Fibroblast of skin of back (primary cell): ENCODE measurements at places on chromosomes 3 and 15.
A peak's percentile ranks its signal among the peaks of the same experiment; 100 is the strongest.

GRCh38 chr3:169348929-169349621 lies 314.4 kb downstream of the MECOM start:
- peak; percentile 7 for DNase-seq

DNA sequence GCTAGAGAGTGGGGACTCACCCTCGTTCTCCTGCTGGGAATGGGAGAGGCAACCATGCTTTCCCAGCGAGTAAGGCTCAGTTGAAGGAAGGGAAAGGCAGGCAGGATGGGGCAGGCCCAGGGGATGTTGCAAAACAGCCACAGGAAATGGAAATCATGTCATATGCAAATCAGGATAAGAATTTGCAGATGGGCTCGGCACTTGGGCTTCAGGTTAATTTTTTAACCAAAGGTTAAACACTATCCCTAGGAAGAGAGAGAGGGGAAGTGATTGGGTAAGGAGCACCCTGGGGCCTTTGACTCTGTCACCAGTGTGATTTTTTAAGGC lies 14.6 kb upstream of the PLA2G4E start:
- DNase-seq = peak; percentile 14

GRCh38 chr3:14206548-14207177 lies 28.0 kb downstream of the LSM3 start:
- no peak for DNase-seq

DNA sequence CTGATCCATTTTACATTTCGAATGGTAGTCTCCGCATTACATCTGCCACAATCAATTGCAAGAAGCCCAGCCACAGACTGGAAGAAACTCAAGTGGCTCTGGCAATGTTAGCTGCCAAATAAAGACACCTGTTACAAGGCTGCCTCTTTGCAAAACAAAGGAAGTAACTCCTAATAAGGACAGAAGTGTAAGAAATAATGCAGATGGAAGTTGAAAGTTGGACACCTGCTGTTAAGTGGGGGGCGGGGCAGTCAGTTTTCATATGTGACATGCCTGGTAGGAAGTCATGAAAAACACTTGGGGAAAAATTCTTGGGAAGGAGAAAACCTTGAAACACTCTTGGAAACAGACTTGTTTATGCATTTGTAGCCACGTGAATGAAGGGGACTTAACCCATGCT lies 54.1 kb upstream of the ATP2C1 start:
- DNase-seq = no peak

DNA sequence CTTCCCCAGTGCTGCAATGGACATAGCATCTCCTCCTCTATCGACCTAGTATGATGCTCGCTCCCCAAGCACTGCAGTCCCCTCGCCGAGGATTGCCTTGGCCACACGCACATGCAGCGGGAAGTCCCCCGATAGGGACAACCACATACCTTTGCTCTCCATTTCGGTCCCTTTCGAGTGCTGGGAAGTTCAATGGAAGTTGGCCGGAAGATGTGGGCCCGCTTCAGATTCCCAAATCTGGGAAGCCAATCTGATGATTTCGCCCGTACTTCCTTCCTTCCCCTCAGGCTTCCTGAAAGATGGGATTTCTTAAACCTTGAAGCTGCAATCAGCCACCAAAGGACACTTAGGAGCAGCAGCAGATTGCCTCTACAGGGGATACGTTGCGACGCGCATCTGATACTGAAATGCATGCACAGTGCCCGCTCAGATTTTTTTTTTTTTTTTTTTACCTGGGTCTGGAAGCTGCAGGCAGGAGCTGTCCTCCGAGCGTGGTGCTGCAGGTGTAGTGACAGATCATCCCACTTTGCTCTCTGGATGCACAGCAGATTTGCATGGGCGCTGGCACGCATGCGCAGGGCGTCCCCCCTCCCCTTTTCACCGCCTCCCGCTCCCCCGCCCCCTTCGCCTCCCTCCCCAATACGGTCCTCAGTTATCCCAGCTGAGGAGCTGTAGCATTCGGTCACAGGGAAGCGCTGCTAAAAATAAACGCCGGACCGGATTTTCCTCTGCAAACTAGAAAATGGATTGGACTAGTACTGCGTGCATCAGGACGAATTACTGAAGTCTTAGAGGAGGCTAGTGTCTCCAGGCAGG lies at the start of gene FGF12:
Gene FGF12, minus strand, starts transcription at position 510 of the 816 bp plus-strand sequence.
- peak; percentile 35 for DNase-seq

GRCh38 chr3:182925330-182925943 lies 54.9 kb downstream of the DCUN1D1 start:
- DNase-seq = peak; percentile 31

GRCh38 chr3:104291878-104292277 lies 1074.8 kb upstream of the ALCAM start:
- DNase-seq = peak; percentile 10

- no peak for DNase-seq
Measured at GRCh38 chr3:57577801-57578200, 19.3 kb downstream of the ARF4 start.

GRCh38 chr3:14133188-14133800 lies 8.4 kb downstream of the TMEM43 start:
- no peak for DNase-seq

DNA sequence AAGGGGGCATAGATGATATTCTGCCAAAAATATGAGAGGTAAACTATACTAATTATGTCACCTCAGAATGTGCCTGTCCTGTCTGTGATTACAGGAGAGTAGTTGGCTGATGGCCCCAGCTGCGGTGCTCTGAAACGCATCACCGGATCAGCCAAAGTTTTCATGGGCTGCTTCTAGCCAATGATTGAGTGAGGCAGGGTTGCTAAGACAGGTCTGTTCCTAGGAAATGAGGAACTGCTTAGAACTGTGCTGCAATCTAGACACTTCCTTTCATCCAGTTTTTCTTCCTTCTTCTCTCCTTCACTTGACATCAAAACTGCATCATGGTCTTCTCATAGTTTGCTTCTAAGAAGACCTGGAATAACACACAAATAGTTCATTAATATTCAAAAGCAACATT lies 124.0 kb downstream of the KCNH8 start:
- no peak for DNase-seq

DNA sequence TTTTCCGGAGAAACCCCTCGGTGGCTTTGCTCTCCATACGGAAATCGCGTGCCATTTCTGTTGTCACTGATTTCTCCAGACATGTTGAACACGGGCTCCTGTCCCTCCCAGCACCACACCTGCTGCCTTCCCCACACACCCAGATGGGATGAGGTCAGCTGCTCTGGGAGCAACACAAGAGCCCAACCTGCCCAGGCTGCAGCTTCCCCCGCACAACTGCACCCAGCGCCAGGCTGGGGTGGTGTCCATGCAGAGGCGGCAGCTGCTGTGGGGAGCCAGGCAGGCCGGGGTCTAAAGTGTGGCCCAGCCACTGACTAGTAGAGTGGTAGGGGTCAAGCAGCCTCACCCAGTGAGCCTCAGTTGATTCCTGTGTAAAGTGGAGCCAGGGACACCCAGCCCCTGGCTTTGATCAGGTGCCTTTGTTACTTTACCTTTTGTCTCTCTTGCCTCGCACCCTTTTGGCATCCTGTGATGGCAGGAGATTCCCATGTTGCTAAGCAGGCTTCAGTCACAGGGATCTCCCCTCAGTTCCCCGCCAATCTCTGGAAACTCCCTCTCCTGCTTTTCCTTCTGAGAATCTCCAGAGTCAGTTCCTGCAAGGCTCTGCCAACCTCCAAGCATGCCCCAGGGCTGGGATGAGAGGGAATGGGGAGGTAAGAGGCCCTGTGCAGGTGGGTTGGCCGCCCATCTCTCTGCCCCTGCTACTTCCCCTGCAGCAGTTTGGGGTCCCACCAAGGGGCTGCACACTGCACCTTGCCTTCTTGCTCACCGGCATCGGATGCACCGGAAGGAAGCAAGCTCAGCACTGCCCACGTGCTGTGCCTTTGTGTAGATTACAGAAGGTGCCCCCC lies 91.8 kb upstream of the ALDH1A3 start:
- DNase-seq = no peak

GRCh38 chr3:52099001-52099401 lies 42.6 kb upstream of the DUSP7 start:
- DNase-seq = no peak

DNA sequence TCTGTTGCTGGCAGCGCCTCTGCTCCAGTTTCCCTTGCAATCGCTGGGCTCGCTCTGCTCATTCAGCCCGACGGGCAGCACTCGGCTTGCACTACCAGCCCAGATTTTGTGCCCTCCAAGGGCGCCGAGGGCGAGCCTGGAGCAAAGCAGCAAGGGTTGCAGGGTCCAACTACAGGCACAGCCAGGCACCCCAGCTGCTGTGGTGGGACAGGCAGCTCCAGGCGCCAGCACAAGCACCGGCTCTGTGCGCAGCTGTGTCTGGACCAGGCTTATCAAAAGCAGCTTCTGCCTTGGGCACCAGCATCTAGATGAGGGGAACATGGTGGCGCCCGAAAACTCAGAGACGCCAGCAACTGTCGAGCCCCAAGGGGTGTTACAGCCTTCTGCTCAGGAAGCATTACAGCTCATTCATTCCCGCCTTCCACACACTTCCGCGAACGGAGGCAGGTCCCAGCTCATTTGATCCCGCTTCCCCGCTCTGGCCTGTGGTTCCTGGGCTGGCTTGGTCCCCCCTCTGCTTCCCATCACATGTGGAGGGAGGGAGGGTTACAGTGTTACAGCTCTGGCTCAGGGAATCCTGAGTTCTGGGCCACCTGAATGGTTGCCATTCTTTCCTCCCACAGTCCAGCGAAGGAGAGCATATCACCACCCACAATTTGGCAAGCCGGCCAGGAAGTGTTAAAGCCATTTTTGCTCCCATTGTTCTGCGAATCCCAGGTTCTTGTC lies 409.9 kb upstream of the ALCAM start:
- no peak for DNase-seq

DNA sequence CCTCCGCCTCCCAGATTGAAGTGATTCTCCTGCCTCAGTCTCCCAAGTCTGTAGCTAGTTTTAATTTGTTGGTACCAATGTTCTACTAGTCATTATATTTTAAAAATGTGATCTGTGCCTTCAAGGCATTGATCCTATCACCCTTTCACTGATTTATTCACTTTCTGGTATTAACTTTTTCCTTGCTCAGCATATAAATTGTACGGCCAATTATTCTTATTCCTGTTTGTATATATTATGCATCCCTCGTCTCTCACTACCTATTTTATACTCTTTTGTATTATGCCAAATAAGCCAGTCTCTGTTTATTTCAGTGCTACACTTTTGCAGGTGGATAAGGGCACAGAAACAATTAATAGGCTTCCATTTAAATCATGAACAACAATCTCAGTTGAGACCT lies 620.2 kb upstream of the BCHE start:
- DNase-seq = no peak

DNA sequence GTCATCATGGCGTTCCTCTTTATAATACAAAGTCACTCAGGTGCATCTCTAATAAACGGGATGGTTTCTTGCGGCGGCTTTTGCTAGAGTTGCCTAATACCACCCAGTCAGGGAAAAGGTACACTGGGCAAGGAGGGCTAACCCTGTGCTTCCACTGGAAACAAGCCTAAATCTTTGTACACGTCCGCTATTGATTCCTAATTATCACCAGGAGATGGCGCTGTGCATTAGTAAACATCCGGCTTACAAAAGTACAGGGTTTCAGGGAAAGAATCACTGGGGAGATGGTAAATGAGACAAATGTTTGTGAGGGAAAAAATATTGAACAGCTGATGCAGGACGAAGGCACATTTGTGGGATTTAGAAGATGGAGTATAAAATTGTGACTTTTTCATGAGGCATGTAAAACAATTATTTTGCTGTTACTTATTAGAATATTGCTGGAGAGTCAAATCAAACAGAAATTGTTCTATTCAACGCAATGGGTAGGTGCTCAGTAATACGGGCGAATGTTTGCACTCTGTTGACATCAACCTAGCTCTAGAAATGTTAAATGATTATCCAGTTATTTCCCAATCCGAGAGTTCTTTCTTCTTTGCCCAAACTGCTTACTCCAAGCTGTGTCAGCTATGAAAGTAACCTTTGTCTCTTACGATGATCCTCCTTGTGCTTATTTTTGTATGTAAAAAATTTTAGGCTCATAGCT lies 50.6 kb downstream of the GMNC start:
- peak; percentile 42 for DNase-seq

DNA sequence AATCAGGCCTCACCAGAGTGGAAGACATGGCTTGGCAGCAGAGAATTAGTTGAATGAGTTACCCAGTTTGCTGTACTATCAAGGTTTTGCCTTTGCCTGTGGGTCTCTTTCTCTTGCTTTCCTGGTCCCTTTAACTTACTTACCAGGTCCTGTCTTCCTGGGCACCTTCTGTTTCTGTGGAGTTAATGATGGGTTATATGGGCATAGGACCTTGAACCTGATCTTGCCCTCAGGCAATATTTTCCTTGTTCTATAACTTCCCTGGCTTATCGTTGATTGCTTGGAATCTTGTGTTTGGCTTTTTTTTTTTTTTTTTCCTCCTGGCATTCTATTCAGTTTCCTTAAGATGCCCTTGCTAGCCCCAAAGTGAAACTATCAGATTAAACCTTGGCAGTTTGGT lies 106.8 kb downstream of the HHLA2 start:
- DNase-seq = no peak

- DNase-seq = no peak
Measured at GRCh38 chr3:55923626-55924025, 436.5 kb upstream of the WNT5A start.

- DNase-seq = no peak
Measured at GRCh38 chr3:193446965-193447602, 68.5 kb upstream of the ATP13A5 start.

- no peak for DNase-seq
Measured at GRCh38 chr3:110754212-110754916, 317.3 kb upstream of the NECTIN3 start.

DNA sequence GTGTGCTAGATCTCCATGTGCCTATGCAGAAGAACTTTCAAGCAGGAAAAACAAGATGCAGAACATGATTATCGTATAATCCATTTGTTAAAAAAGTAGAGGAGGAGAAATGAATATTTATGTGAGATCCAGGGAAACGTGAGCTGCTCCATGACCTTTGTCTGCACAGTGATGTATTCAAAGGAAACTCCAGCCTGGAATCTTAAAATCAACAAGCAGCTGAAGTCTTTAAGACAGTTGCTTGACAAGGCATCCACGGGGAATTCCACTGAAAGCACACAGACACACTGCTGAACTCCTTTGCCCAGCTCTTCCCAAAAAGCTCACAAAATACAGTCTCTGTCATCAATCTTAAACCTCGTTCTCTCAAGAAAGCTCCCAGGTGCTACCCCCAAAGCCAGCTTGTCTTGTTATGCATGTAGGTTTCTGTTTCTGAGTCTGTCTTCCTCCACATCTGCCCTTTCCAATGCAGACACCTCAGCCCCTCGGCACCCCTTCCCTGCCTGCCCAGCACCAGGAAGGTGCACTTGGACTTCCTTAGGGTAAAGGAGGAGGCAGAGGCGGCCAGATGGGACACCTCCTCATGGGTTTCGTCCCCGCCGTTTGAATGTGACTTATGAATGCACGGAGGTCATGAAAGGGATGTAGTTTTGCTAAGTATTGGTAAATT lies 28.7 kb downstream of the LRRK1 start:
- DNase-seq = no peak
